T-helper 17 cell (primary cell): ENCODE measurements at places on chromosomes 3 and 15. TPM values are rescaled to one million over a fixed set of nuclear protein-coding genes. Genes with fewer than 3 reads are reported as not detected.
A peak's percentile ranks its signal among the peaks of the same experiment; 100 is the strongest.

- H3K27ac ChIP-seq: peak overlapping the region; percentile 89
- H3K27me3 ChIP-seq: no peaks in the 10 kb centered on the region
- H3K4me3 ChIP-seq: peak overlapping the region; percentile 96
- DNase-seq: no peak
- H3K36me3 ChIP-seq: no peaks in the 10 kb centered on the region
- peaks cover 19% of the 10 kb centered on the region for H3K4me1 ChIP-seq
Observed at GRCh38 chr15:56917652-56918045, 795 bp upstream of the TCF12 start.

The PARP15 gene
- 69.3 TPM for total RNA-seq

DNA sequence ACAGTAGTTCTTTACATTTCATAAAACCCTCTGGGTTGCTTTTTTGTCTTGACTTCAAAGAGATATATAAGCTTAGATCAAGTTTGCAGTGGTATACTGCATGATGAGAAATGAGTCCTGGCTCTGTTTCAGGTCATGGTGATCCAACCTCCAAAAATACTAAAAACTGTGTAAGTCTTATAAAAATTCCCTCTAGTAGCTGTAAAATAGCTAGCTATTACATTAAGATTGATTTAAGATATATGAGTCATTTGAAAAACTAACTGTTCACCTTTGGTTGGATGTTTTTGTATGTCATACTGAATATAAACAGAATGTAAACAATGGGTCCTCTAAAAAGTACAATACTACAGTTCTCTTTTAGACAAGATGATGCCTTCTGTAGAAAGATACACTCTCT lies 879.2 kb downstream of the ROBO1 start:
- no peaks in the 10 kb centered on the region for H3K36me3 ChIP-seq
- no peak overlapping the region for H3K27ac ChIP-seq
- no peak overlapping the region for H3K4me3 ChIP-seq
- DNase-seq: no peak
- no peaks in the 10 kb centered on the region for H3K27me3 ChIP-seq

The RETNLB gene
- total RNA-seq: not detected

The OSBPL10 gene
- 8.5 TPM for total RNA-seq

DNA sequence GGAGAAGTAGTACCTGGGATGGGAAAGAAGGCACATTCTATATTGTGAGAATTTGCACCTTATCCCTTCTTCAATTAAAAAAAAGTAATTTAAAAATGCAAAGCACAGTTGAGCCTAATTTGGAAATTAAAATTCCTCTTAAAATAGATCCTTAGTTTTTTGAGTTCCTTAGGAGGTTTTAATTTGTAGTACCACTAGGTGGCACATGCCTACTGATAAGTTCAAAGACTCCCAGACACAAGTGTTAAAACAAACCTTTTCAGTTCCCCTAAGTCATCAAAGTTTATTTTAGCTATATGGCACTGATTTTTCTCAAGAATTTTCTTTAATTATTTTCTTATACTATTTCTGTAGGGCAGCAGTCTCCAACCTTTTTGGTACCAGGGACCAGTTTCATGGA lies 127.6 kb upstream of the AZI2 start:
- H3K4me1 ChIP-seq: no peaks in the 10 kb centered on the region
- H3K36me3 ChIP-seq: no peaks in the 10 kb centered on the region
- no peak overlapping the region for H3K4me3 ChIP-seq
- H3K27me3 ChIP-seq: no peaks in the 10 kb centered on the region
- DNase-seq: no peak
- H3K27ac ChIP-seq: no peak overlapping the region

DNA sequence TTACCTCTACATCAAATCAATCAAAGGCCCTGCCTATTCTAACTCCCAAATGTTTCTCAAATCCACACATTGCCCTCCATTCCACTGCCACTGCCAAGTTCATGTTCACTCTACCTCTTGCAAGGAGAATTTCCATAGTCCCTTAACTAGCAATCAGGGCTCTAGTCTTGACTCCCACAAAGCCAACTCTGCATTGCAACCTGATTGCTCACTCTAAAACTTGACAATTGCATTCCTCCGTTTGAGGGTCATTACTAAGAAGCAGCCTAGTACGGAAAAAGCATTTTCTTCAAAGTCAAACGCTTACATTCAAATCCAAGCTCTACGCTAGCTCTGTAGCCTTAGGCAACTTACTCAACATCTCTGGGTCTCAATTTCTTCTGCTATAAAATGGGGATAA lies 1.2 kb downstream of the CPA3 start:
- H3K4me3 ChIP-seq: no peak overlapping the region
- no peak for DNase-seq
- peaks cover 57% of the 10 kb centered on the region for H3K27me3 ChIP-seq
- H3K36me3 ChIP-seq: peaks cover 7% of the 10 kb centered on the region
- H3K27ac ChIP-seq: no peak overlapping the region
- no peaks in the 10 kb centered on the region for H3K4me1 ChIP-seq

The SYNPR gene
- total RNA-seq: not detected

DNA sequence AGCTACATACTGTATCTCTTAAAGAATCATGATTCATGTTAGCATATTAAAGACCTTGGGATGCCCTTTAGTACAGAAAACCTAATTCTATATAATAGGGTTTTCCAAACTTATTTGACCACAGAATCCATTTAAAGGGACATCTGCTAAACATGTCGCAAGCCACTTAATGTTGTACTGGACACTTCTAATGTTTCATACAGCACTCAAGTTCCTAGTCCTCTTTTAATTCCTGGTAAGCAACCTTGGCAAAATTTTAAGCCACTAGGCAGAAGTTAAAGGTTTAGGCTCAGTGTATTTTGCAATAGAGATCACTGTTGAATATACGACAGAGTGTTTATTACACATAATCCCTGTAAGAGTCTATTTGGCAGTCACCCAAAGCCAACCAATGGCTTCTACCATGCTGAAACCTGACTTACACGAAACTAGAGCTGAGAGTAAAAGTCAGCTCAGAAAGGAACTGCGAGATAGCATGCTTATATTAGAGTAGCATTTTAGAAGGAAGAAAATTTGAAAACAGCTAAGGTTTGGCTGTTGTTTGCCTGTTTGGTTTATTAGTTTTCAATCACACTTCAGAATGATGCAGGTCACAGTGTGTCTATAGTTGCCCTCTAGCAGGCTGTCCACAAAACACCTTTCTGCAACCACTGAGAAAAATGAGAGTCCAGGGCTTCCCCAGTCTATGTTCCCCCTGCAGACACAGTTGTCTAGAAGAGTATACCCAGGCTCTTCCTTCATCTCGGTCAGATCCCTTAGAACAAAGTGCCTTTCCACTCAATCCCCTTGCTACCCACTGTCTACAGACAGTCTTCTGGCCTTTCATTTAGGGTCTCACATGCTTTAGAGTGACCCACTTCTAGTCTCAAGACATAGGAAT lies 104.4 kb downstream of the FMN1 start:
- H3K27me3 ChIP-seq: peaks cover 8% of the 10 kb centered on the region
- peak overlapping the region; percentile 77 for H3K4me3 ChIP-seq
- H3K27ac ChIP-seq: peak overlapping the region; percentile 89
- H3K36me3 ChIP-seq: peaks cover 2% of the 10 kb centered on the region
- no peak for DNase-seq

The HDC gene
- 8.1 TPM for total RNA-seq

GRCh38 chr15:47339800-47340570 lies 377.3 kb upstream of the SEMA6D start:
- no peak for DNase-seq
- H3K4me1 ChIP-seq: no peaks in the 10 kb centered on the region
- H3K27ac ChIP-seq: no peak overlapping the region
- H3K4me3 ChIP-seq: no peak overlapping the region
- no peaks in the 10 kb centered on the region for H3K27me3 ChIP-seq
- H3K36me3 ChIP-seq: no peaks in the 10 kb centered on the region

DNA sequence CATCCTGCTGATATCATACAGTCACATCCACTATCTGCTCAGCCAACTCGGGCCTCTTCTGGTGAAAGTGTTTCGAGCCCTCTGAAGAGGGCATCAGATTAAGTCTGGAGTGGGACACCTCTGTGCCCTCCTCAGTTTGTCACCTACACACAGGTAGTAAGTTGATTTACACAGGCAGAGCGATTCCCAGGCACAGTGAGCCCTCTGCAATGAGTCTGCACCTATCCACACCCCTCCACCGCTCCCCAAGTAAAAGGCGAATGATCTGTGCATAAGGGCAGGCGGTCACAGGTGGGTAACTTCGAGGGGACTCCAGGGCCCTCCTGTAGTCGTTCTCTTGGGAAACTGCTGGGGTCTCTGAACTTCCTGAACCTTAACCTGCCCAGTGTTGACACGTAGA lies 152.0 kb downstream of the ATP10A start:
- no peak overlapping the region for H3K27ac ChIP-seq
- H3K36me3 ChIP-seq: no peaks in the 10 kb centered on the region
- H3K27me3 ChIP-seq: no peaks in the 10 kb centered on the region
- no peak for DNase-seq
- peak overlapping the region; percentile 31 for H3K4me3 ChIP-seq
- H3K4me1 ChIP-seq: peaks cover 6% of the 10 kb centered on the region

DNA sequence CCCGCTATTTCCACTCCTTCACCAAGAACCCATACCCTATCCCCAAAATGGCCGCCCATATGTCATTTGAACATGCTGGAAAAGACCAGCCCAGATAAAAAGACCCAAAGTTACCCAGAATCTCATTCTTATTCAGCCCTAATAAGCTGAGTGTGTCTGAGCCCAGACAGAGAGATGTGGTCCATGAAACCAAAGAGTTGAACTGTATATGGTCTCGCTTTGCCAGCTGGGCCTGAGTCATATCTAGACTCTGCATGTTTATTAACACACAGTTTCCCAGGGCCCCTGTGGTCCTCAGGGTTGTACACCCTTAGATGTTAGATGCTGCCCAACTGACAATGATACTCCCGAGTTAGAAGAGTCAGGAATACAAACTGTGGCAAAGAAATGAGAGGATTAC lies 201.9 kb upstream of the STRIT1 start:
- H3K36me3 ChIP-seq: no peaks in the 10 kb centered on the region
- peaks cover 2% of the 10 kb centered on the region for H3K4me1 ChIP-seq
- no peak for DNase-seq
- H3K4me3 ChIP-seq: no peak overlapping the region
- no peak overlapping the region for H3K27ac ChIP-seq
- no peaks in the 10 kb centered on the region for H3K27me3 ChIP-seq

The ZNF106 gene
- 29.7 TPM for total RNA-seq

The ITGB5 gene
- 61.3 TPM for total RNA-seq

GRCh38 chr15:40330368-40330836 lies 6.9 kb downstream of the INAFM2 start:
- no peak for DNase-seq
- H3K27ac ChIP-seq: no peak overlapping the region
- H3K27me3 ChIP-seq: no peaks in the 10 kb centered on the region
- H3K36me3 ChIP-seq: no peaks in the 10 kb centered on the region
- peaks cover 17% of the 10 kb centered on the region for H3K4me1 ChIP-seq
- H3K4me3 ChIP-seq: no peak overlapping the region

- no peak overlapping the region for H3K27ac ChIP-seq
- peaks cover 7% of the 10 kb centered on the region for H3K4me1 ChIP-seq
- no peak for DNase-seq
- H3K27me3 ChIP-seq: peaks cover 33% of the 10 kb centered on the region
- H3K36me3 ChIP-seq: no peaks in the 10 kb centered on the region
Observed at GRCh38 chr15:92705764-92706163, 50.2 kb upstream of the FAM174B start.

The KCNMB2 gene
- total RNA-seq: not detected

GRCh38 chr15:76964157-76964556 lies 30.8 kb upstream of the PSTPIP1 start:
- peaks cover 12% of the 10 kb centered on the region for H3K4me1 ChIP-seq
- peaks cover 38% of the 10 kb centered on the region for H3K27me3 ChIP-seq
- no peak for DNase-seq
- H3K27ac ChIP-seq: no peak overlapping the region

The NR1I2 gene
- 0.20 TPM for total RNA-seq

The SUCLG2 gene
- 43.8 TPM for total RNA-seq

The PEX11A gene
- total RNA-seq: 0.16 TPM

The ALPK3 gene
- 0.78 TPM for total RNA-seq

GRCh38 chr3:161386991-161387770 lies 15.9 kb upstream of the SPTSSB start:
- peaks cover 1% of the 10 kb centered on the region for H3K4me1 ChIP-seq
- no peak for DNase-seq
- peaks cover 21% of the 10 kb centered on the region for H3K27me3 ChIP-seq
- H3K36me3 ChIP-seq: no peaks in the 10 kb centered on the region
- H3K27ac ChIP-seq: no peak overlapping the region
